A549 treated with CORT108297 at 1 μM for 4 hours (cell line): ENCODE measurements at places on chromosomes 7 and 10. TPM values are rescaled to one million over a fixed set of nuclear protein-coding genes. Genes with fewer than 3 reads are reported as not detected.

The LAMB4 gene
- 0.09 to 0.29 TPM (median 0.14 TPM) in 5 replicates for total RNA-seq

The AGR2 gene
- 93.9 to 174 TPM (median 142 TPM) in 5 replicates for total RNA-seq

The SLC16A9 gene
- total RNA-seq: 0.06 to 0.09 TPM (median 0.07 TPM) in 5 replicates

The TRIM50 gene
- not detected in 5 replicates for total RNA-seq

The AKR1C8 gene
- total RNA-seq: 0.09 to 0.42 TPM (median 0.15 TPM) in 4 of 5 replicates, not detected in the other

The ACSM6 gene
- total RNA-seq: not detected in 5 replicates

The NRCAM gene
- 73.8 to 103 TPM (median 89.1 TPM) in 5 replicates for total RNA-seq

The ITGA8 gene
- total RNA-seq: not detected in 5 replicates

The ADRA2A gene
- total RNA-seq: 0.02 to 0.05 TPM (median 0.03 TPM) in 4 of 5 replicates, not detected in the other

The ITIH5 gene
- 0.06 to 0.16 TPM (median 0.08 TPM) in 5 replicates for total RNA-seq

The GTPBP10 gene
- 20.7 to 28.6 TPM (median 22.6 TPM) in 5 replicates for total RNA-seq
